ENCODE measurements at places on chromosomes 13 and 19.

GRCh38 chr19:41870401-41870873 is 6.6 kb upstream of the CD79A start:
- peak; percentile 54 for DNase-seq

GRCh38 chr19:4447327-4448146 is 10.1 kb downstream of the UBXN6 start:
- no peak for DNase-seq

DNA sequence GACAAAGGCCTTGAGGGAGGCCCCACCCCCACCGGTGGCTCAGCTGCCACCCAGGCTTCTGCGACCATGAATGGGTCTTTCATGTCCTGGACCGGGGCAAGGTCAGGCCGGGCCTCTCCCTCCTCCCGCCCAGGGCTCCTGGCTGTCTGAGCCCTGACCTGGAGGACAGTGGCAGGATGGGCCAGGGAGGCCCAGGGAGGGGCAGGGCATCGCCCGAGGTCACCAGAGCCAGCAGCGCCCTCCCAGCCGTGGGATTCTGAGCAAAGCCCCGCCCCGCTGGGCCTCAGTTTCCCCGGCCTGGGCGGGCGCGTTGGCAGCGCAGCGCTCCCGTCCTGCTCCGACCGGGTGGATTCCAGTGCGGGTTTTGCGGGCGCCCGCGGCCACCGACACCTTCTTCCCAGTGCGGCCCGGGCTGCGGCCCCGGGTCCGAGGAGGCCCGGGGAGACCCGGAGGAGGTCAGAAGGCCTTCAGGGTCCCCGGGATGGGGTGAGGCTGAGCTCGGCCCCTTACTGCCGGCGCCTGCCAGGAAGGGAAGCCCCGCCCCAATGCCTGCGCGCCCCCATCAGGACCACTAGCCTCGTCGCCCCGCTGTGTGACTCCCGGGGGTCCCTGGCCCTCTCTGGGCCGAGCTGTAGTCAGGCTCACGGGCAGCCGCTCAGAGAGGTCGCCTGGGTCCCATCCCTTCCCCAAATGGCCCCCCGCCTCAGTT is 24.6 kb upstream of the SEMA6B start:
- DNase-seq: no peak

GRCh38 chr19:55830656-55831055 is 1.1 kb downstream of the NLRP11 start:
- DNase-seq: no peak

GRCh38 chr19:2254064-2254872 is 1.9 kb downstream of the JSRP1 start:
- DNase-seq: no peak

DNA sequence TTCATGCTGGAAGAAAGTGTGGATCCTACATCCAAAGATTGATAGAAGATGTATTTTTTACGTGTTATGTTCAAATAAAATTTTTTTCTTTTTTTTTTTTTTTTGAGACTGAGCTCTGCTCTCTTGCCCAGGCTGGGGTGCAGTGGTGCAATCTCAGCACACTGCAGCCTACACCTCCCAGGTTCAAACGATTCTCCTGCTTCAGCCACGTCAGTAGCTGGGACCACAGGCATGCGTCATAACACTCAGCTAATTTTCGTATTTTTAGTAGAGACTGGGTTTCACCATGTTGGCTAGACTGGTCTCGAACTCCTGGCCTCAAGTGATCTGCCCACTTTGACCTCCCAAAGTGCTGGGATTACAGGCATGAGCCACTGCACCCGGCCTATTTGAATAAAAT is 65.7 kb downstream of the KLF12 start:
- no peak for DNase-seq

GRCh38 chr19:19788015-19788414 is 33.5 kb downstream of the ZNF506 start:
- no peak for DNase-seq

All from KBM-7 (cell line).